ENCODE measurements at places on chromosomes 11 and 22. TPM values are rescaled to one million over a fixed set of nuclear protein-coding genes. Genes with fewer than 3 reads are reported as not detected.

MLC1 gene
- 0.21 TPM for total RNA-seq

MRGPRE gene
- total RNA-seq = 0.41 TPM

KRTAP5-11 gene
- total RNA-seq = not detected

AQP11 gene
- total RNA-seq = 1.4 TPM

PIWIL4 gene
- total RNA-seq = 9.0 TPM

VSTM5 gene
- 1.6 TPM for total RNA-seq

MOGAT2 gene
- total RNA-seq = not detected

NXPE4 gene
- total RNA-seq = not detected

CALCA gene
- not detected for total RNA-seq

CRYAB gene
- 90.5 TPM for total RNA-seq

APOA4 gene
- not detected for total RNA-seq

TPP1 gene
- total RNA-seq = 59.9 TPM

MYO7A gene
- 3.9 TPM for total RNA-seq

NCF4 gene
- total RNA-seq = 5.7 TPM

TMEM126B gene
- total RNA-seq = 39.8 TPM

MS4A7 gene
- total RNA-seq = 8.5 TPM

ACTN3 gene
- total RNA-seq = 91.4 TPM

SMIM35 gene
- total RNA-seq = not detected

SAA4 gene
- total RNA-seq = not detected

SAA1 gene
- 2.4 TPM for total RNA-seq

BARX2 gene
- total RNA-seq = 14.3 TPM

MN1 gene
- 27.0 TPM for total RNA-seq

CFAP68 gene
- 16.1 TPM for total RNA-seq

KCNJ1 gene
- not detected for total RNA-seq

ARHGAP20 gene
- 5.5 TPM for total RNA-seq

RTN4R gene
- 7.1 TPM for total RNA-seq

KRTAP5-10 gene
- not detected for total RNA-seq

HIRA gene
- 19.3 TPM for total RNA-seq

C2CD3 gene
- total RNA-seq = 22.9 TPM

SYT13 gene
- total RNA-seq = 1.5 TPM

SLC37A2 gene
- 3.9 TPM for total RNA-seq

POTEH gene
- not detected for total RNA-seq

PATZ1 gene
- total RNA-seq = 18.2 TPM

MS4A14 gene
- total RNA-seq = 0.31 TPM

LRRC4C gene
- total RNA-seq = 4.7 TPM

OR4D5 gene
- total RNA-seq = not detected

OR5D13 gene
- total RNA-seq = not detected

NLRP14 gene
- 0.21 TPM for total RNA-seq

MAPK8IP2 gene
- 1.2 TPM for total RNA-seq

SHANK3 gene
- total RNA-seq = 10.1 TPM

GVQW3 gene
- 3.8 TPM for total RNA-seq

CCDC86 gene
- total RNA-seq = 10.3 TPM

ARFIP2 gene
- total RNA-seq = 31.8 TPM

CARNS1 gene
- 39.0 TPM for total RNA-seq
